ENCODE measurements at places on chromosomes 1 and 21. TPM values are rescaled to one million over a fixed set of nuclear protein-coding genes. Genes with fewer than 3 reads are reported as not detected.

The SLC1A7 gene
- total RNA-seq, result not detected

The LEFTY2 gene
- not detected for total RNA-seq

The HES4 gene
- 5.0 TPM for total RNA-seq

The POU3F1 gene
- 1.4 TPM for total RNA-seq

The SLFNL1 gene
- 0.14 TPM for total RNA-seq

The ZNF648 gene
- not detected for total RNA-seq

The CHRM3 gene
- not detected for total RNA-seq

DNA sequence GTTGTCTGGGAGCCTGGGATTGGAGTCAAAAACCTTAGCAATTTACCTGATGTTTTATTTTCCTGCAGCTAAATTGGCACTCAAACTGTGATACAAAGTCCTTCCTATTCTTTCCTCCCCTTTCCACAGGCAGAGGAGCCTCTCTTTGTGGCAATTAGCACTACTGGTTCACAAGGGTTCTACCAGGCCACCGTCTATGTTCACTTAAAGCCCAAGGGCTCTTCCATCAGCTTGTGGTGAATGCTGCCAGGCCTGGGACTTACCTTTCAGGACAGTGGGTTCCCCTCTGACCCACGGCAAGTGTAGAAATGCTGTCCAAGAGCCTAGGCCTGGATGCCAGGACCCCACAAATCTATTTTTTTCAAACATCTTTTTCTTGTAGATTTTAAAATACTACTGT, 251.9 kb upstream of the B3GALT2 start:
- DNase-seq, result no peak

DNA sequence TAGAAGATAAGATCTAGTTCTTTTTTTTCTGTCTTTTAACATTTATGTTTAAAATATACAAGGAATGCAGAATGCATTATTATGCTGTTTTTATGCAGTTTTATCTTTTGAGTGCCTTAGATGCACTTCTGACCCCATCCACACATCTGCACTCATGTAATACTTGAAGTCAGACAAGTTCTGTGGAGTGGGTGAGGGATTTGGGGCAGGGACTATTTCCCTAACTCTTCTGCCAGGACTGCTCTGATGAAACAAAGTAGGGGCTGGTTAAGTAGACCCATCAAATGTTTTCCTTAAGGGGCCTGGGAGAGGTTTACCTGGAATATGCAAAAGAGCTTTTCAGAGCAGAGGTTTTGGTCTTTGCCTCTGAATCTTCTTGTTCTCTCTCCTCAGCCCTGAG, 11.4 kb downstream of the TRNAU1AP start:
- DNase-seq, result no peak

GRCh38 chr21:29175408-29176134, 45.1 kb downstream of the MAP3K7CL start:
- DNase-seq, result no peak
